ENCODE measurements at places on chromosomes 3 and 15.

DNA sequence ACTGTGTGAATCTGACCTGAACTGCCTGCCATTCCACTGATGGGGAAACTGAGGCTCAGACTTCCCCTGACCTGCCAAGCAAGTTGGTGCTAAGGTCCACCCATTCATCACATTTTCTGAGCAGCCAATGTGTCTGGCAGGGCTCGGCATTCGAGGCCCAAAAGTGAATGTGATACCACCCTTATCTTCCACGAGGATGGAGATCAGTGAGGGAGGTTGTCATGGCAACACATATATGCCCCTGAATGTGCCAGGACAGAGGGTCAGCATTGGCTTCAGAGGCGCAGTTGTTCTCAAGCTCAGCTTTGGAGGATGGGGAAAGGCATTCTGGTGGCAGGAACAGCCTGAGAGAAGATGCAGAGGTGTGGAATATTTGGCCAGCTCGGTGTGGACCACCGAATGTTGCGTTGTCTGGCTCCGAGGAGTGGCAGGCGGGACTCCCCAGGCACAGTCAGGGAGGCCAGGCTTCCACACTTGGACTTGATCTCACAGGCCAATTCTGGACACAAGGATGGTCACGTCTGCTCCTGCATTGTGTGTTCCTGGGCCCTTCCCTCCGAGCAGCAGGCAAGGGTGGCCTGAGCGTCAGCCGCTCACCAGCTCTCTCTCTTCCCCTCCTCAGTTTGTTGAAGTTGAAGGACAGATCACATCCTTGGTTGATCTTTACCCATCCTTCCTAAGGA, 63.4 kb downstream of the GRIP2 start:
- DNase-seq, result no peak

DNA sequence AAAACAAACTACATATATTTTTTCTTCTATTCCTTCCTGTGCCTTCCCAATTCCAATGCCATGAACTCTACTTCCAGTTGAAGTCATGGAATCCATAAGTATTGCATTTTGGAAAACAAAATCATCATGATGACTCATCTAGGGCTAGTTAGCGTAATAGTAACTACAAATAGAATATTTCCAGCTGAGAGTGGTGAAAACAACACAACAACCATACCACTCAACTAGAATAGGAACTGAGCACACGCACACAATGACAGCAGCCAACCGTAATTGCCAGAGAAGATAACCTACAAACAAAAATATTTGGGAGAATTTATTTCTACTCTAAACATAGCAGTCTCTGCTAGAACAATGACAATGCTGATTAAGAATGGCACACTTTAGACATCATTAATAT, 225.9 kb downstream of the FGF12 start:
- DNase-seq, result no peak

GRCh38 chr3:52527732-52528585, 5.7 kb downstream of the NT5DC2 start:
- no peak for DNase-seq

DNA sequence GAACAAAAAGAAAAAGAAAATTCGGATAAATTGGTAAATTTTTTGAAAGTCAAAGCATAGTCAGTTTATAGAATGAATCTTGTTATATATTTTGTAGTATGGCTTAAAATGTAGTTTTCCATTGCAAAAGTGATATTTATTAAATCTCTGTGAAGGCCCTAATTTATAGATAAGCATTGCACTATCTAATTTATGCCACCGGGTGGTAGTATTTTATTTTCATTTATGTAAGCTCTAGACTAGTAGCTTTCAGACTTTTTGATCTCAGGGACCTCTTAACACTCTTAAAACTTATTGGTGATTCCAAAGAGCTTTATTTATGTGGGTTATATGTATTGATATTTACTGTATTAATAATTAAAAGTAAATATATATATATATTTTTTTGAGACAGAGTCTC, 133.9 kb upstream of the LRRFIP2 start:
- DNase-seq, result no peak

DNA sequence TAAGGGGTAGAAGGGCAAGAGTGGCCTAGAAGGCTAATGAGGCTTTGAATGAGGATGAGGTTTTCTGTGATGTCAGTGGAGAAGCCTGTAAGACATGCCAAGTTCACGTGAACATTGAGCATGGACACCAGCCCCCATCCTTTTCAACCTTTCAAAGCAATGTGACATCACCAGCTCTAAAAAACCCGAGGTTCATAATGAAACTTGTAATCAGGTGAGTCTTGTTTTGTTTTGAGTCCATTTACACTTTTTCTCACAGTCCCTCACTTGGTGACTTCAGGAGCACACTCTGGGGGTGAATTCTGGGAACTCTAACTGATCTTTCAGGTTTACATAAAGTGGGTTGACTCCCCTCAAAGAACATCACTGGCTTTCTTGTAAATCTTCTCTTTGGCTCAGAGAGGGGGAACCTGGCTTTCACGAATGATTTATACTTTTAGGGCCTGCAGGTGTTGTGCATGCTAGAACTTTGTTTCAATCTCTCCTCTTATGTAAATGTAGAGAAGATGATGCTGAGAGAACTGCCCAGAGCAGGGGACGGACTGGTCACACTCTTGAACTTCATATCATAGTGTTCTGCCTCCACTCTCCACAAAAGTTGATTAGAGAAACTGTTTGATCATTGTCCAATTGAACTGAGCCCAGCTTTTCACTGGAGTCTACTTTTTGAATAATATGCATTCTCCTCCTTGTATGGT, 224.7 kb upstream of the SATB1 start:
- DNase-seq, result peak; percentile 76

DNA sequence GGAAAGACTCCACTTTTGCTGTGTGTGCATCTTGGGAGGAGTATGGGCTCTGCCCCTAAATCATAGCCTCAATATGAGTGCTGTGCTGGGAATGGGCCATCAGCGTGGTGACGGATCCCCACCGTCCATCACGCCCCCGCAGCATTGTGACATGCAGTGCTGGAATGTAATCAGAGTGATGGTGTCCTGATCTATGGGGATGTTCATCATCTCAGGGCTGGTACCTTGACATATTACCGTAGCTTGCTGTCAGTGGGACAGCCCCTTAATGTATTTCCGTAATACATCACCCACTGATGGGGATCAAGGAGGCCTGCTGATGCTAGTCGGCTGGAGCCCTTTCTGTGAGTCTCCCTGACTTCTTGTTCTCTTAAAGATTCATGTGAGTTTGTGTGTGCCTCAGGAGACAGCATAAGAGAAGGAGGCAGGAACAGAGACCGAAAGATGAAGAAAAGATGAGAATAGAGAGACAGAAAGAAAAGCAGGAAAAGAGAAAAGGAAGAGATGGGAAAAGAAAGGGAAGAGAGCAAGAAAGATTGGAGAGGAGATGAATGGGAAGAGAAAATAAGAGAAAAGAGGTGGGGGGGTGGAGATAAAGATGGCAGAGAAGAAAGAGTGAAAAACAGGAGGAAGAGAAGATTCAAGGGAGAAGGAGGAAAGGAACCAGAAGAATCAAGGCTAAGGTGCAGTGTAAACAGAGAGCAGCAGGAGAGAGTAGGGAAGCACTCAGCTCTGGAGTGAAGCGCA, 183.7 kb downstream of the RPLP1 start:
- no peak for DNase-seq

DNA sequence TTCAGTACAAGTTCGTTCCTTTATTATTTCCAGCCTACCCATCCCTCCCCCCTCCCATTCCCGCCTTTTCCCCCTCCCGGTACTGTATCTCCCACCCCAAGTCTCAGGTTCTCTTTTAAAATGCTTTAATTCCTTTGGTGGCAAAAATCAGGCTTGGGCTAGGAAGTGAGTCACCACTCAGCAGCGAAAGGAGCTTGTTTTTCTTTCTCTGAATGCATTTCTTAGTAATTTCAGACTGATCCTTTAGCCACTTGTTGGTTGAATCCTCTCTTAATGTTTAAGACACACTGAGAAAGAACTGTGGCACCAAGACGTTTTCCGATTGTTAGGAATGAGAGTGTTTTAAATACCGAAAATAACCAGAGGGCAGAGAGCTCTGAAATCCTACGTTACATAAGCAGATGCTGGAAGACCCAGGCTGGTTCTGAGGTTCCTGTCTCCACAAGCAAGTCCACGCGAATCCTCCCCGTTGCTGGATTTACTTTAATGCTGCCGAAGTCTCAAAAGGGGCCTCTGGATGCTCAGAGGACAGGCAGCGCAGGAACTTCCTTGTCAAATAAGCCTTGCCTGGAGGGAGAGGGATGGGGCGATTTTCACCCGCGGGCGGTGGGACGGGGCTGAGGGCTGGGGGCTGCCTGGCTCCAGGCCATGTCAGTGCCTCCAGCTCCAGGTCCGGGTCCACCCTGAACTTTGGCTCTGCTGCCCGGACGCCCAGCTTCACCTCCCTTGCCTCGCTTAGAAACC, 854 bp upstream of the COL8A1 start:
- DNase-seq, result no peak

DNA sequence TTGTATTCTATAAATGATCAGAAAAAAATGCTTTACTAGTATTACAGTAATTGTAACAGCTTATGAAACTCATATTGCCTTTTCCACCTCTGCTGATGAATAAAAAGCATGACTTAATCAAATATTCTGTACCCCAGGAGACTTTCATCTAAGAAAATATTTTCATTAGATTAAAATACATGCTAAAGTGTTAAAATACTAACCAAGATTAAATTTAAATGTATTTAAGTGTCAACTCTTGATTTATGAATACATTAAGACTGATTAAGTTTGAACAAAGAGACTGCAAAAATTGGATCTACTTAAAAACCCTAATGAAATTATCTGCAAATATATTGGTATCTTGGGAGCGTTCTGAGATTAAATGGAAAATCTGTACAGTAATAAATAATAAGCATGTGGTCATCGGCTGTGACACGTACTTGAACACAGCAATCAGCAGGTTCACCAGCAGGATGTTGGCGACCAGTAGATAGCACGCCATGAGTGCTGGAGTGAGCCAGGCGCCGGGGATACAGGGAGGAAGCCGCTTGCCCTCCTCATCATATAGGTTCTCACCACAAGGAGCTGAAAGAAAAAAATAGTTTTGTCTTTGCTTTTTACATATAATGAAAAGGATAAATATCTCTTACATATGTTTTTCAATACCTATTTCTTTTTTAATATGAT, 36.6 kb upstream of the MTMR10 start:
- no peak for DNase-seq
